Erythroblast (primary cell): ENCODE measurements at places on chromosomes 16 and 17.

GRCh38 chr17:57783338-57783742, 38.2 kb upstream of the CCDC182 start:
- DNase-seq: peak; percentile 72

DNA sequence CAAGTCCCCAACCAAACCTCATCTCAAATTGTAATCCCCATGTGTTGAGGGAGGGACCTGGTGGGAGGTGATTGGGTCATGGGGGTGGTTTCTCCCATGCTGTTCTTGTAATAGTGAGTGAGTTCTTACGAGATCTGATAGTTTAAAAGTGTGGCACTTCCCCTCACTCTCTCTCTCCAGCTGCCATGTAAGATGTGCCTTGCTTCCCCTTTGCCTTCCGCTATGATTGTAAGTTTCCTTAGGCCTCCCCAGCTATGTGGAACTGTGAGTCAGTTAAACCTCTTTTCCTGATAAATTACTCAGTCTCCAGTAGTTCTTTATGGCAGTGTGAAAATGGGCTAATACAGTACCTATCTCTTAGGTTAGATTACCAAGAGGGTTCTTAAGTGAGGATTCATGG, 5.8 kb downstream of the PMFBP1 start:
- no peak for DNase-seq

GRCh38 chr16:68064791-68065365, 20.3 kb upstream of the NFATC3 start:
- peak; percentile 87 for DNase-seq

DNA sequence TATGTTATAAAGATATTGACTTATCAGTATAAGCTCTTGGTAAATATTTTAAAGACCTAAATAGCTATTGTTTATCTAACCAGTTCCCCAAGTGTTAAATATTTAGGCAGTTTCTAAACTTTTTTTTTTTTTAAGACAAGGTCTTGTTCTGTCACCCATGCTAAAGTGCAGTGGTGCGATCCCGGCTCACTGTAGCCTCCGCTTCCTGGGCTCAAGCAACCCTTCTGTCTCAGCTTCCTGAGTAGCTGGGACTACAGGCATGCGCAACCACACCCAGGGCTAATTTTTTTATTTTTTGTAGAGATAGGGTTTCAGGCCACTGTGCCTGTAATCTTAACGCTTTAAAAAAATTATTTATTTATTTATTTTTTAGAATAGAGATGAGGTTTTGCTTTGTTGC, 43.5 kb downstream of the SNX29 start:
- no peak for DNase-seq
